Stimulated activated CD4-positive, alpha-beta T cell treated with anti-CD3 and anti-CD28 coated beads, Interleukin-1b, Interleukin-23, amount 100 ng/mL, for 1 hour (primary cell): ENCODE measurements at places on chromosomes 7 and 10.

- peak; percentile 30 for DNase-seq
These were observed 30.7 kb upstream of the ANTXRL start for GRCh38 chr10:46255801-46256747.

- DNase-seq, result no peak
These were observed 43.5 kb upstream of the CACUL1 start for GRCh38 chr10:118798231-118798662.

GRCh38 chr10:117355072-117355471 is 20.2 kb downstream of the PDZD8 start:
- DNase-seq, result no peak

DNA sequence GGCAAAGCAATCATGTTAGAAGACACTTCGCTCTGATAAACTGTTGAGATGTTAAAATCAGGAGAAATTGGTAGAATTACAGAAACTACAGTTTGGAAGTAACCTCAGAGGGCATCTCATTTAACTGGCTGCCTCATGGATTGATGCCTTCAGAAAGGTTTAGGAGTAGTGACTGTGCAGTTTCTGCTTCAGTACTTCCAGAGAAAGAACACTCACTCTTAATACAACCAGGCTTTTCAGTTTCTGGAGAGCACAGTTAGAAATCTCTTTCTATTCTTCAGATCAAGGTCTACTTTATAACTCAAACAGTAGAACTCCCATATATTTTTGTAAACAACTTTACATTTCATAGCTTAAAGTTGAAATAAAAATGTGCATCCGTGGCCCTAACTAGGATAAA is 1358.9 kb upstream of the LRRTM3 start:
- DNase-seq, result no peak

DNA sequence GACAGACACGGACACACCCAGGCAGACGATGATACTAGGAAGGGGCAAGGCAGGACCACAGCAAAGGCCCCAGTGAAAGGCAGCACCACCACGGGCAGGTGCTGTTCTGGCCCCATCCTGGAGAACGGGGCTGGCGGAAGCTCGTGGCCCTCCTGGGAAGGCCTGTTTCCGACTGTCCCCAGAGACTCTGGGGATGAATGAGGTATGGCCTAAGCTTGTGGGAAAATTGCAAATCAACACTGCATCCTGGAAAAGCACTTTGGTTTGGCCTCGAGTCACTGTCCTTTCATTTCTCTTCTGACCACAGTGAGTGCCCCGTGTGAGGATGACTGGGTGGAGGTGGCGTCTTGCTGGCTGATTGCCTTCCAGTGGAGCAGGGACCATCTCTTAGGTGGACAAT is 81.6 kb upstream of the ANLN start:
- DNase-seq, result no peak
